ENCODE measurements at places on chromosomes 5 and 9.

DNA sequence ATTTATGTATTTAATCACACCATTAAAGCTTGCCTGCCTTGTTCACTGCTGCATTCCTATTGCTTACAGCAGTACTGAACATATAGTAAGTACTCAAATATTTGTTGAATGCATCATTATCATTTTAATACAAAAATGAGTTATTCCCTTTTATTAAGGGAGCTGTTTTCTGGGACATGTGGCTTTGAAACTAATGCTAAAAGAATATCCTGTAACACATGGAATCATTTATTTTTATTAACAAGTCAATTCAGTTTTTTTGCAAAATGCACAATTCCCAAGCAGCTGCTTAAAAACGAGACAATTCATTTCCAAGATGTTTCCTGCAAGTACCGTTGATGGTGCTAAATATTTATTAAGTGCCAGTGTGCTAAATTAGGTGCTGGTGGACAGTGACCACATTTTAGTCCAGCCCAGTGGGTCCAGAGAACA is 148.3 kb upstream of the NR3C1 start:
- no peak for DNase-seq

GRCh38 chr5:167280111-167280510 is 1011.3 kb upstream of the WWC1 start:
- DNase-seq: no peak

DNA sequence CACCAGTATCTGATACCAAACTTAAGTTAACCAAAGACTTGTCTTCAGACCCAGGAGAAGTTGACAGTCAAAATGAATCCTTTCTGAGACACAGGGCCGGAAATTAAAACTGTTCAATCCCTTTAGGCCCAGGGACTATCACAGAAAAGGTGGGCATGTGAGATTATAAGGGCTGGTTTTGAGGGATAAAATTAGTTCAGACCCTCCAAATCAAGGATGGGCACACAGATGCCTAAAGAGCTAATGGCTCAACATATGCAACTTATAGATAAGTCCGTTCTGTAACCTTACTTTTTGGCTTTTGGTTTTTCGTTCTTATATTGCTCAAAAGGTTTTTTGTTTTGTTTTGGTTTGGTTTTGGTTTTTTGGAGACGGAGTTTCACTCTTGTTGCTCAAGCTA is 129.6 kb upstream of the ABCA1 start:
- DNase-seq: no peak

DNA sequence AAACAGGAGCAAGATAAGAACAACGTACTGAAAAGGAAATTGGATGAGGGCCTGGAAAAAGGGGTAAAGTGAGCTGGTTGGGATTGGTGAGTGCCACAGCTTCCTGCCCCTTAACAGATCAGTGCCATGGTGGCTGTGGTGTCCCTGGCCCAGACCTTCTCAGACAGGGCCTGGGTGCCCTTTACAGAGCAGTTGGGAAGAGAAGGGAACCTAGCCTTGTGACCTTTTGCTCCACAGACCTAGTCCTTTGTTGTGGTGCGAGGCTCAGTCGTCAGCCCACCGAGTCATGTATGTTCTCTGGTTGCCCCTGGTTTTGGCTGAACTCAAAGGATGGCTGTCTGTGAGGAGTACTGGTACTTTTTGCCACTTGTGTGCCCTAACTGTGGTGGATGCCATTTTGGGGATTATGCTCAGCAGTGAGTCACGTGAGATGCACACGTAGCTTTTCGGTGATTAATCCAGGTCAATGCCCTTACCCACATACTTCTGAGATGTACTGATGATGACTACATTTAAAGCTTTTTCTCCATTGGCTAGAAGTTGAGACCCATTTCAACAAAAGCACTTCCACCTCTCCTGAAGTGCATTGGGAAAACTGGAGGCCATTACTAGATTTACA is 48.4 kb downstream of the EXOSC2 start:
- no peak for DNase-seq

DNA sequence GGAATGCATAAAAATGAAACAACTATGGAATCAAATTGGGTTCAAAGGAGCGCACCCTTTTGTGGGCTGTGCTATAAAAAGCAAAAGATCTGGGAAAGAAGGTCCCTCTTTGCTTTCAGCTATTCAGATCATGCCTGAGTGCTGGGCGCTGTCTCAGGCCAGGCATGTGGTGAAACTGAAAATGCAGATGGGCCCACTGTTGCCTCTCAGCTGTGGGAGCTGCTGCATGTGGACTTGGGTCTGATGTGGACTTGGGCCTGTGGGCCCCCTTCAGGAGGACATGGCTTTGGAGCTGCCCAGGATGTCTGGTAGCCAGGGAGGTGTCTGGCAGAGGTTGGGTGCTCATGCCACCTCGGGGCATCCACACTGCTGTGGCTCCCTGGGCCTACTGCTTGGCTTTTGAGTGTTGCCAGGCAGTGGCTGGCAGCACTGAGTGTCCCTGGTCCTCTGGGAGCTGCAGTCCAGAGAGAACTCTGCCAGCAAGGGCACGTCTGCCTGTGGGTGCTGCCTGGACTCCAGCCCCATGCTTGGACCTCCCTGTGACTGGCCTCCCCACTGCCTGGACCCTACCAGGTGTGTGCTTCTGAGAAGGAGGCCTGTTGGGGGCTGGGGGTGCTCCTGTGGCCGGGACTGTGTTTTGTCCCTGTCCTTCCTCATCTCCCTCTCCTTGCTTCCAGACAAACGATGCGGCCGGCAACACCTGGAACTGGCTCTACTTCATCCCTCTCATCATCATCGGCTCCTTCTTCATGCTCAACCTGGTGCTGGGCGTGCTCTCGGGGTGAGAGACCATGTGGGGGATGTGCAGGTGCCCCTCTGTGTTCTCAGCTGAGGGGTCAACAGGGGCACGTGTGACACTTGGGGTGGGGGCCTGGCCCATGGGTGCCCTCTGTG is 74.3 kb downstream of the CACNA1B start:
- DNase-seq: no peak

DNA sequence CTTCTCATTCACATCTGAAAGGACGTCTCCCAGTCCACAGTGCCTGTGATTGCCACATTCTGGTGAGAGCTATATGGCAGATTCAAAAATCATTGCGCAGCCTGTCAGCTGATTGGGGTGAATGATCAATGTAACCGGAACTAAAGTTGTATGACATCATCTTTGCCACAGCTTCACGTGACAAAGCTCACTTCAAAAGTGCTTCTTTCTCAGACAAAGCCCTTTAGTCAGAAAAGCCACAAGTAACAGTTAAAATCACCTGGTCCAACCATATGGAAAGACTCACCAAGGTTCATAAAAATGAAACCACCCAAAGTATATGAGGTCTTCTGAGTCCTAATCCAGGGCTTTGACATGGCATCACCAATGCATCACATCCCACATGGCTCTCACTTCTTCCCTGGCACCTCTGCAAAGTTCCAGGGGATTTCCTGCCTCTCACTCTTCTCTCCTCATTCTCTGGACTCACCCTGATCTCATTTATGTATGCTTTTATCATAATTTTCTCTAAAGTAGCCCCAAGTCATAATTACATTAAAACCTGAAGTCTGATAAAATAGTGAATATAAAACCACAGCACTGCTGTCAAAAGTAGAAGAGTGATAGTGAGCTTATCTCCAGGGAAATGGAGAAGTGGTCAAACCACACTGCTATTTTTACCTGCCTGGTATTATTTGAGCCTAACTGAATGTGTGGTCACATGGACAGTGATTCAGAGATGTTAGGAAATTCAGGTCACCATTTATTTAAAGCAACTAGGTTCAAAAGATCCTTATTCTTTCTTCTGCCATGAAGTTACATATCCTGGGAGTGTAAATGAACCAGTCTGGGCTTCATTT is 193.1 kb upstream of the PTGER4 start:
- DNase-seq: no peak

DNA sequence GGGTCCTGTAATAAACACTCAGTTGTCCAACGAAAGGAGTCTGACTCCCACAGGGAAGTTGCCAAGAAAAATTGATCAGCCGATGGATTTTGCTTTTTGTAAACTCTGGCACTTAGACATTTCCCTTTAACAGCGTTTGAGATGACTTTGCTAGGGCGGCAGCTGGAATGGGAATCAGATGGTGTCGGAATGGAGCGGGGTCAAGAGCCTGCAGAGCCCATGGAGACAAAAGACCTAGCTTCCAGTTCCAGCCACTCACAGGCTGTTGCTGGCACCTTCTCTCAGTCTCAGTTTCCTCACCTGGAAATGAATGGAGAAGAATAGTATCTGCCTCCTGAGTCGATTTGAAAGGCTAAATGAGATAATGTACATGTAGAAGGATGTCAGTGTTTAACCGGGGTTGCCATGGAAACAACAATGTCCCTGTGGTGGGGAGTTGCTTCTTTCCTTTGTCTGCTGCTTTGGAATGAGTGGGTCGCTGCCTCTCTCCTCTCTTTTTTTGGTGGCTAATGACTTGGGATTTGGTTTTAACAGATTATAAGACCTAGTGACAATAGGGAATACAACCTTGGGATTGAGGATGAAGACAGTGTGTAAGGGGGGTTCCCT is 137.4 kb downstream of the GAS1 start:
- DNase-seq: no peak

DNA sequence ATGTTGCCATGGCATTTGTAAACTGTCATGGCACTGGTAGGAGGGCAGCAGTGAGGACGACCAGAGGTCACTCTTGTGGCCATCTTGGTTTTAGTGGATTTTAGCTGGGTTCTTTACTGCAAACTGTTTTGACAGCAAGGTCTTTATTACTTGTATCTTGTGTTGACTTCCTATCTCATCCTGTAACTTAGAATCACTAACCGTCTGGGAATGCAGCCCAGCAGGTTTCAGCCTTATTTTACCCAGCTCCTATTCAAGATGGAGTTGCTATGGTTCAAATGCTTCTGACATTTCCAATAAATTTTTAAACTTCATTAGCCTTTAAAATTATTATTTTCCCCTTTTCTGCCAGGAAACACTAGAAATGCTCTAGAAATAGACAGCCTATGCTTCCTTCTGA is 839.1 kb downstream of the NR2F1-AS1 start:
- no peak for DNase-seq

- no peak for DNase-seq
These were observed 14.2 kb upstream of the KIF27 start for GRCh38 chr9:83935276-83935935.

GRCh38 chr5:152164860-152165259 is 240.2 kb upstream of the GLRA1 start:
- DNase-seq: no peak

GRCh38 chr5:6660688-6661087 is 27.4 kb downstream of the SRD5A1 start:
- no peak for DNase-seq

DNA sequence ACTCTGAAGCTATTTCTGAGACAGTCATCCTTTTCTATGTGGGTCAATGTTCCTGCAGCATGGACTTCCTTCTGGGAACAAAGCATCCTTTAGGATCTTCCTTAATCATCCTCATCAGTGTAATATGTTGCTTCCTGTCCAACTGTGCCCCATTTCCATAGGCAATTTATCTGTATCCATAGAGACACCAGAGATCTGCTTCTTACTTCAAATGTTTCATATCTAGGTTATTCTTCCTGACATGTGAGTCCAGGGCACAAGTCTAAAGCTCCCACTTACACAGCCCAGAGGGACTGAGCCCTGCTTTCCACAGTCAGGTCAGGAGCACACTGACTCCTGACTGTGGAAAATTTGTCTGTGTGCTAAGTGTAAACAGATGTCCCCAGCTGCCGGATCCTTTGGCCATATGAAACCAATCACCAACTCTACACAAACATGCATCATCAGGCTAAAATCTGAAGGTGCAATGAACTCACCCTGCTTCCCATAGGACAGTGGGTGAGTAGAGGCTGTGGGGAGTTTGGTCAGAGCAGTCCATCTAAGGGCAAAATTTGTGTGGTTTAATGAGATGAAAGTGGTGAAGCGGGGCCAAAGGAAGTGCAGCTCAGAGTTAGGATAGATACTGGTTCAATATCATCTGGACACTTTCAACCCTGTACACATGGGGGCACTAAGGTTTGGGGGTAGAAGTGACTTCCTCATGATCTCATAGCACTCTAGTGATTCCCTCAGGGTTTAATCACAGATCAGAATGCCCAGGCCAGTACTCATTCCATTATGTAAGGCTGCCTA is 85.2 kb upstream of the TNC start:
- DNase-seq: no peak

DNA sequence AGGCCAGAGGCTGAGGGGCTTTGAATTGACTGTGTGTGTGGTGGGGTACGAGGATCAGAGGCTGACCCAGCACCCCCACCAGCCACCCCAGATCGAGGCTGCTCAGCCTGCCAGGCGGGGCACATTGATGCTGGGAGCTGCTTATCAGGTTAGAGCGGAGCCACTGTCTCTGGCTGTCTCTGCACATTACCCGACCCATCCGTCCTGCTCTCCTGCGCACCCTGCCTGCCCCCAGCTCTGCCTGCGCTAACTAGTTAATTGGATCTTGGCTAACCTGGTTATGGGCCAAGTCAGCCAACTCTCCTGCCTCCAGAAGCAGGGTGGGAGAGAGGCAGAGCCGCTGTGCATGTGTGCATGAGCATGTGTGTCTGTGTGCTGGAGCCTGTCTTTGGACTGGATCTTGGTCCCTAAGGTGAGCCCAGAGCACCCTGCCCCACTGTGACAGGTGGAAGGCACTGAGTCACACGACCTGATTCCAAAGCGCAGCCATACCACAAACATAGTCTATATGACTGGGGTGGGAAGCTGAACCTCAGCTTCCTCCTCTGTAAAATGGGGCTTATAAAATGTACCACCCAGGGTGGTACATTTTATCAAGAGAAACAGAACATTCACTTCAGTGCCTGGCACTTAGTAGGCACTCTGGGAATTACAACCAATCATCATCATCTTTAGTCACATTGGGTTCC is 39.7 kb downstream of the PCDH1 start:
- DNase-seq: no peak

DNA sequence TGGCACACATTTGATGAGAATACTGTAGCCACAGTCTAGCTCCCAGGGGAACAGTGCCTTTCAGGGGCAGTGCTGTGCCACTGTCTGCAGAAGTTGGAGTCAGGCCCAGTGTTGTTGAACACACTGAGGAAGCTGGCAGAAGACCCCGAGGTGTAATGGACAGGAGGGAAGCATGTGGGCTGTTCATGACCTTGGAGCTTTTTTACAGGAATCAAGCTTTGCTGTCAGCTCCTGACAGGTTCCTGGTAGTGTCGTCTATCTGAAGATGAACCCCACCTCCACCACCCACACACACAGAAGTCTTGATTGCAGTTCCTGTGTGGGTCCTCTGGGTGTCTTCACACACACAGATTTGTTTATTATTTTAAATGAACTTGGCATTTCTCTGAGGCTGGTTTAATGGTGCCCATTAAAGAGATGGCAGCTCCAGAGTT is 40.3 kb upstream of the TNFAIP8 start:
- no peak for DNase-seq

All from Right ventricle myocardium superior (tissue), 1 donor.